LHCN-M2 (cell line): ENCODE measurements at places on chromosomes 13 and 19. TPM values are rescaled to one million over a fixed set of nuclear protein-coding genes. Genes with fewer than 3 reads are reported as not detected.

- DNase-seq = no peak
These were observed 38.9 kb downstream of the LACC1 start for GRCh38 chr13:43918636-43919035.

DNA sequence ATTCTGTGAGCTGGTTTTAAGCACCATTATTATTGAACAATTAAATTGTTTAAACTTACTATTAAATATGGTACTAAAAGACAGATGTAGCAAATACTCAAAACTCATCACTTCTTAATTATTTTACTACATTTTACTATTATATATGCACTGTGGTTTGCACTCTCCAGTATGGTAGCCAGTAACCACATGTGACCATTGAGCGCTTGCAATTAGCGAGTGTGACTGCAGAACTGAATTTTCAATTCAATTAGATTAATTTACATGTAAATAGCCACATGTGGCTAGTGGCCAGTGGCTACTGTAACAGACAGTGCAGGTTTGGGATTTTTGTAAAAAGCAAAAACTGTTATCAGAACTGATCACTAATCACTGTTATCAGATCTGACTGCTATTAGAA lies 208.2 kb upstream of the SOX21 start:
- DNase-seq = no peak

DNA sequence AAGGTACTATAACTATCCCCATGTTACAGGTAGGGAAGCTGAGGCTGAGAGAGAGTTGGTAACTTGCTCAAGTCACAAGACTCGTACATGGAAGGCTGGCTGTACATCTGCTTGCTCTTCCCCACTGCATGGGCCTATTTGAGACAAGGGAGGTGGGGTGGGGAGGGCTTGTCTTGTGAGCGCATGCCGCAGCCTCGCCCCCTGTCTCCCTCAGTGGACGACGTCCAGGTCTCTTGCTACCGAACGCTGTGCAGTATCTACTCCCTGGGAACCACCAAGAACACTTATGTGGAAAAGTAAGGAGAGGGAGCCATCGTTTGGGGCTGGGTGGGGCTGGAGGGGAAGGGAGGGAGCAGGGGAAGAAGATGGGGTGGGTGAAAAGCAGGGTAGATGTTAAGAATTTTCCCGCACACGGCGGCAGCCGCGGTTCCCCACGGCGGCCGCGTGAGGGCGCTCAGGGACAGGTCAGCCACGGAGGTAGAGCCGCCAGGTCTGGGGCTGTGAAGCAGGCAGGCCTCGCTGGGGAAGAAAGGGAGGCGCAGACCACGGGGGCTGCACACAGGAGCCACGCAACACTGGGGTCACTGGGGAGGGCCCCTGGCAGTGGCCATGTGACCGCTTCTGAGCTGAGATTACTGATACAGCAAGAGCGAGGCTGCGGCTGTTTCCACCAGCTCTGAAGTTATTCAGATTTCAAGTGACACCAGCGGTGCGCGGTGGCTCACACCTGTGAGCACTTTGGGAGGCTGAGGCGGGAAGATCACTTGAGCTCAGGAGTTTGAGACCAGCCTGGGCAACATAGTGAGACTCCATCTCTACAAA lies 81.5 kb downstream of the RYR1 start:
- peak; percentile 11 for DNase-seq

- DNase-seq = no peak
These were observed 82.5 kb downstream of the TSHZ3 start for GRCh38 chr19:31266731-31267130.

DNA sequence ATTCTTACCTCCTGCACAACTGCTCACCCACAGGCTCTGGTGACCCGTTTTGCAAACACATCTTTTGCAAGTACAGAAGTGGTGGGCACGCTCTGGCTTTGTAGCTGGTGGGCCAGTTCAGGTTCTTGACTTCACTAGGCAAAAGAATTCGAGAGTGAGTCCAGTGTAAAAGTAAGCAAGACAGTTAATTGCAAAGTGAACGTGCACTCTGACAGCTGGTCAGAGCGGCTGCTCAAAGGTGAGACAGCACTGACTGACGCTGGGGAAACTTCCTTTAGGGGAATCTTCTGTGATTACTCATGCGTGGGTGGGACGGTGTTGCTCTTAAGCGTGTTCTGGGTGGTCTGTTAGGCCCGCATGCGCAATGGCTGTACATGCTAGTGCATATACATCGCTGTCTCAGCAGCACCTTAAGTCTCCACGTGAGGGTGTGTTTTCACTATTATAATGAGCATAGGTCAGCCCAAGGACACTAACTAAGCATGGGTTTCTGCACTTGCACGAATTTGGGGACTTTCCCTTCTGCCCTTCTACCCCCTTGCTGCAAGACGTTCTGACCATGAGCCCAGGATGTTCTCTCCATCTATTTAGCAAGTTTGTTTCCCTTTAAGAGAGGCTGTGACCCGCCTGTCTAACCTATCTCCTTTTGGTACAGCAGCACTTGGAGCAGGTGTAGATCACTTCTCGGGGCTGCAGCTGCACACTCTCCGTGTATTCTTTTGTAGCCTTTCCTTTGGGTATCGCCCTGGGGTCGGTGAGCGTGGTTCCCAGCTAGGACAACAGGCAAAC lies 30.2 kb upstream of the CD33 start:
- DNase-seq = no peak

DNA sequence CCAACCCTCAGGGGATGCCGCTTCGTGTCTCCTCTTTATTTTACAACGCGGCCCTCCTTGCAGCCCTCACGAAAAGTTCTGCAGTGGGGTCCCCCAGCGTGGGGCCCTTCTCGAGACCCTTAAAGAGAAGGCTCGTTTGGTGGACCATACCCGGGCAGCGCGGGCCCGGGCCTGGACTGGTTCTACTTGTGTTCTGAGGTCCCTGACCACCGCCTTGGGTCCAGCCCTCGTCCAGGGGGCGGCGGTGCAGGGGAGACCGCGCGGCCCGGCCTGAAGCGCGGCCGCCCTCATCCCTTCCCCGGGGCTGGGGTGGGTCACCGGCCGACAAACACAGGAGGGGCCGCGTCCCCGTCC lies 400 bp upstream of the SERP2 start:
- no peak for DNase-seq

DNA sequence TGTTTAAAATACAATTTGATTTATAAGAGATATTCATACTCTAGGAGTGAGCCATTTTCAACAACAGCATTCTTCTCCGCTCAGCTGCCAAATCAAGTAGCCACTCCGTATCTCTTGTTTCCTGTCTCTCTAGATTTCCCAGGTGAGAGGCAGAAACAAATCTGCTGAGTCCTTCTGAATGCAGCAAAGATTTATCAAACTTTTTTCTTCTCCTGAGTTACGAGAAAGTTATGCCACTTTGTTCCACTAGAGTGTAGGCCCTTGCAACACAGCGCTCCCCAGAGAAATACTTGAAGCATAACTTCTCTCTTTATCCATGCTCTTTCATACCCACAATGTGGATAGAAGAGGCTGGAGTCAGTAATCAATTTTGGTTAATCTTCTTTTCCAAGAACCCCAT lies 1960.8 kb downstream of the OLFM4 start:
- DNase-seq = no peak

DNA sequence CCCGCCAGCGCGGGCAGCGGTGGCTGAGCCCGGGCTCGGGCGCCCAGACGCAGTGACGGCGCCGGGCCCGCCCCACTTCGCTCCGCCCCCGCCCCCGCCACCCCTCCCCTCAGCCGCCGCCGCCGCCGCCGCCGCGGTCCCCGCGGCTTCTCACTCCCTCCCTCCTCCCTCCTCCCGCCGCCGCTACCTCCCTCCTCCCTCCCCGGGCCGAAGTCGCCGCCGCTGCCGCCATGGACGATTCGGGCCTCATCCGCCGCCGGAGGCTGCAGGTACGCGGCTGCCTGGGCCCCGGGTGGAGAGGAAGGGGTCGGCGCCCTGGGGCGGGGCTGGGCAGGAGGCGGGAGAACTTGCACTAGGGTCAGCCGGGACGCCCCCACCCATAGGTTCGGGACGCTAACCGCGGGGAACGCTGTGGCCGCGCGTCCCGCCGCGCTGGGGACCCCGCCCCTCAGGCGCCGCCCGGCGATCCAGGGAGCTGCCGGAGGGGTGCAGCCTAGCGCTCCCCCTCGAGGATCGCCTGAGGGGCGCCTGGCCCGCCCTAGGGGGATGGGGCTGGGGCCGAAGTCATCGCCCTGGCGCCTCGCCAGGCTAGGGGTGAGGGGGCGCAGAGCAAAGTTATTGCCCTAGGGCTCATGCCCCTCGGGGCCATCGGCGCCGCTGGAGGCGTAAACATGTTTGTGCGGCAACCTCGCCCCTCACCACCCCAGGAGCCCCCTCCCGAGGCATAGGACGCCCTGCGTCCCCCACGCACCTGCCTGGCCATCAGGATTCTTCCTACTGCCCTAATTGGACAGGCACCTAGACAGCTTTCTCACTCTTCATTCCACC lies 427 bp downstream of the RTBDN start:
- DNase-seq = no peak

- peak; percentile 31 for DNase-seq
These were observed 498.1 kb downstream of the KLF5 start for GRCh38 chr13:73556902-73557301.

- DNase-seq = no peak
These were observed 20.9 kb upstream of the C1QTNF9B start for GRCh38 chr13:23918208-23918607.

DNA sequence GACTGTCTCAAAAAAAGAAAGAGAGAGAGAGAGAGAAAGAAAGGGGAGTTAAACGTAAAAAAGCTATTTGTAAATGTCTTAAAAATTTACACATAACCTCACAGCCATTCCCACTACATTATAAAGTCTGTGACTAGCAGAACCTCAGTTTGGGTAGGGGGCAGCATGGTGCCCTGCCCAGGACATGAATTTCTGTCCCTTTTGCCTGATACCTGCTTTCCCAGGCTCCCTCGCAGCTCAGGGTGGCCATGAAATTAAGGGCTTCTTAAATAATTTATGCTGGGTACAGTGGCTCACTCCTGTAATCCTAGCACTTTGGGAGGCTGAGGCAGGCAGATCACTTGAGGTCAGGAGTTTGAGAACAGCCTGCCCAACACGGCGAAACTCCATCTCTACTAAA lies 4.8 kb downstream of the IFNL1 start:
- DNase-seq = no peak

- no peak for DNase-seq
These were observed 8.8 kb downstream of the NKPD1 start for GRCh38 chr19:45151821-45152503.

- no peak for DNase-seq
These were observed 72.4 kb downstream of the STK24 start for GRCh38 chr13:98504371-98504963.

DNA sequence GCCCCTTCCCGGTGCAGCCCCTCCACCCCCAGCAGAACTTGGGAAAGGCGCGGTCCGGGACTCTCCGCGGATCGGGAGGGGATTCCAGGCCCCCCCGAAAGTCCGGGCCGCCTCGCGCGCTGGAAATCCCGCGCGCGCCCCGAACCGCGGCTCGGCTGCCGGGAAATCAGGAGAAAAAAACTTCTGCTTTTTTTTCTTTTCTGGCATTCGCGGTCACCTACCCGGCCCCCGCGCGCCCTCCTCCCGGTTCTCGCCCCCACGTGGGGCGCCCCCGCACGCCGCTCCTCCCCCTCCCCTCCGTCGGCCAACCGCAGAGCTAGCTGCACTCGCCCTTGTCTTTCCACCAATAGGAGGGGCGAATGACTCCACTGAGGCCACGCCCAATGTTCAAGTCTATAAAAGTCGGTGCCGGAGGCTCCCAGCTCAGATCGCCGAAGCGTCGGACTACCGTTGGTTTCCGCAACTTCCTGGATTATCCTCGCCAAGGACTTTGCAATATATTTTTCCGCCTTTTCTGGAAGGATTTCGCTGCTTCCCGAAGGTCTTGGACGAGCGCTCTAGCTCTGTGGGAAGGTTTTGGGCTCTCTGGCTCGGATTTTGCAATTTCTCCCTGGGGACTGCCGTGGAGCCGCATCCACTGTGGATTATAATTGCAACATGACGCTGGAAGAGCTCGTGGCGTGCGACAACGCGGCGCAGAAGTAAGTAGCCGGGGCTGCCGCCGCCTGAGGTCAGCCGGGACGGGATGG lies at the start of gene GADD45B:
Gene GADD45B (plus strand): TSS at position 426 of the 749 bp plus-strand sequence. CDS start 232 bp downstream, at position 658.
- DNase-seq = peak; percentile 97

DNA sequence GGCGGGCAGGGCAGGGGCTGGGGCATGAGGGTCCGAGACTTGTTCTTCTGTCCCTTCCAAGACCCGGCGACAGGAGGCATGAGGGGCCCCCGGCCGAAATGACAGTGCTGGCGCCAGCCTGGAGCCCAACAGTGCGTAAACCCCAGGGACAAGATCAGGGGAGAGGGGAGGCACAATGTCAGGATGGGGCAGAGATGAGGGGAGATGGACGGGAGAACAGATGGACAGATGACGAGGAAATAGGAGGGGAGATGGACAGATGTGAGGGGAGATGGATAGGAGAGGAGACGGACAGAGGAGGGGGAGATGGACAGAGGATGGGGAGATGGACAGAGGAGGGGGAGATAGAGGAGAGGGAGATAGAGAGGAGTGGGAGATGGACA lies 518 bp downstream of the FLT3LG start:
- no peak for DNase-seq

GRCh38 chr13:77372275-77372674 lies 45.4 kb upstream of the MYCBP2 start:
- DNase-seq = peak; percentile 34

GRCh38 chr19:39915848-39916215 lies 18.6 kb downstream of the FCGBP start:
- no peak for DNase-seq

DNA sequence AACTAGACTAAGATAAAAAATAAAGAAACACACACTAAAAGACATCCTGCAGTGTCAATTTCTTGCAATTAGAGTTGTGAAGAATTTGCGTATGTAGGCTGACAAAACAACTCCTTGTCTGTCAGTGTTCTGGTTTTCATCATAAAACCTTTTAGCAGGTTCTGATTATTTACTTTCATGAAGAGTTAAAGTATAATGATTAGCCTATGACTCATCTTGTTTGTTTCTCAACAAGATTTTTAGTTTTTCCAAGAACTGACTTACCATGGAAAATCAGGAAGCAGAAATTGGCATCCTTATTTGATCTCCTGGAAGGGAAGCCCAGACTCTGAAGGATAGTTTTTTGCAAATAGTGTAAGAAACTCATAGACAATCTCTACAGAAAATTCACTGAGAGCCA lies 848.7 kb upstream of the PCDH9 start:
- no peak for DNase-seq

DNA sequence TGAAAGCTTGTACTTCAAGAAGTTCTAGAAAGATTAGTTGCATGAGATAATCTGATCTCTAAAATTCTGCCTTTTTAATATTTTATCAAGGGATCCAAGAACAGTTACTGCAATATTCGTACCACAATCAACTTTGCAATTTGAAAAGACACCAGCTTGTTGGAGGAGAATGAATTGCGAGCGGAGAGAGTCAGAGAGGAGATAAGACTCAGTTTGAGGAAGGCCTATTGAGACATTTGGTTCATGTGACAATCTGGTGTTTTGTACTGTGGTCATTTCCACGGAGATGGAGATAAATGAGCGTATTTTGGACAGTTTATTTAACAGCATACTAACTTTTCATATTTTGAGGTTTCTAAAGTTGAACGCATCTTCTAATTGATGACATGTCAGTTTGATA lies 1276.0 kb downstream of the EFNB2 start:
- DNase-seq = no peak

- DNase-seq = no peak
These were observed 15.6 kb downstream of the PABPC3 start for GRCh38 chr13:25111585-25111956.

Gene SBK2
- 0.71 and 1.5 TPM in 2 replicates for total RNA-seq

Gene HRC
- total RNA-seq = 2.2 TPM in 1 of 2 replicates, not detected in the other

Gene LRRC63
- not detected in 2 replicates for total RNA-seq

Gene PEX11G
- 3.5 and 3.8 TPM in 2 replicates for total RNA-seq

Gene MYH14
- total RNA-seq = not detected in 2 replicates

Gene ZNF14
- total RNA-seq = 3.1 and 4.0 TPM in 2 replicates

Gene GFY
- not detected in 2 replicates for total RNA-seq

Gene PODNL1
- total RNA-seq = 2.1 and 5.2 TPM in 2 replicates

Gene HDGFL2
- total RNA-seq = 65.9 and 67.3 TPM in 2 replicates

Gene RASAL3
- total RNA-seq = 0.06 TPM in 1 of 2 replicates, not detected in the other

Gene FBXO17
- 26.3 and 31.2 TPM in 2 replicates for total RNA-seq

Gene ZSCAN1
- total RNA-seq = not detected in 2 replicates
